ENCODE measurements at places on chromosomes 13 and 19.
A peak's percentile ranks its signal among the peaks of the same experiment; 100 is the strongest.

DNA sequence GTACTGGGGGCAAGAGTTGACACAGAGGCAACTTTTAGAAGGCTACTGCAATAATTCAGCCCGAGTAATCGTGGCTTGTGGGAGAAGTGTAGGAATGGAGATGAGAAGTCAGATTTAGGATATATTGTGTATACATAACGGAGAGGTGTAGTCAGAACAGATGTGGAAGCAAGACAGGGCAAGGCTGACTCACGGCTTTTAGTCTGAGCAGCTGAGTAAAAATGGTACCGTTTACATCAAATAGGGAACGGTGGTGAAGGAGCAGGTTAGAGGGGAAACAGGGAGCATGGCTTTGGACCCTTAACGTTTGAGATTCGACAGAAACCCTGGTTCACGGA is 796 bp upstream of the LSM14A start:
- DNase-seq: peak; percentile 38

- DNase-seq: no peak
These were observed 146.2 kb downstream of the ABCC4 start for GRCh38 chr13:95155093-95155492.

DNA sequence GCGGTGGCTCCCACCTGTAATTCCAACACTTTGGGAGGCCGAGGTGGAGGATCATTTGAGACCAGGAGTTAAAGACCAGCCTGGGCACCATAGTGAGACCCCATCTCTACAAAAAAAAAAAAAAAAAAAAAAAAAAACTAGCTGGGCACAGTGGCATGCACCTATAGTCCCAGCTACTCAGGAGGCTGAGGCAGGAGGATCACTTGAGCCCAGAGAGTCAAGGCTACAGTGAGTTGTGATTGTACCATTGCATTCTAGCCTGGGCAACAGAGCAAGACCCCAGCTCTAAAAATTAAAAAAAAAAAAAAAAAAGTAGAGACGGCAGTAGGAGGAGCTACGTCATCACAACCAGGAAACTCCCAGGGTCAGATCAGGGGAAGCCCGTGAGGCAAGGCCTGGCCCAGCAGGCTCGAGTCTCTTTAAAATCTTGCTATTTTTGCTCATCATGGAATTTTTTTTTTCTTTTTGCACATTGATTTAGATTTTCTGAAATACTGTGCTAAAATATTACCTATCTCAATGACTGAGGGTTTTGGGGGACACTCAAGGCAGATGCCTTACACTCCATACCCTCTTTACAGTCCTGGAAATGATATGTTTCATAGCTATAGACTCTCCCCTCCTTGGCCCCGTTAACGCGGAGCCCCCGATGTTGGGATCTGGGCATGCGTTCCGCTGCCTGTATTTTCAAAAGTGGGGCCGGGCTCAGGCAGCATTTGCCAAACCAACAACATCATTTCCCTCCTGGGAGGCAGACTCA is 44.4 kb upstream of the USE1 start:
- DNase-seq: no peak

DNA sequence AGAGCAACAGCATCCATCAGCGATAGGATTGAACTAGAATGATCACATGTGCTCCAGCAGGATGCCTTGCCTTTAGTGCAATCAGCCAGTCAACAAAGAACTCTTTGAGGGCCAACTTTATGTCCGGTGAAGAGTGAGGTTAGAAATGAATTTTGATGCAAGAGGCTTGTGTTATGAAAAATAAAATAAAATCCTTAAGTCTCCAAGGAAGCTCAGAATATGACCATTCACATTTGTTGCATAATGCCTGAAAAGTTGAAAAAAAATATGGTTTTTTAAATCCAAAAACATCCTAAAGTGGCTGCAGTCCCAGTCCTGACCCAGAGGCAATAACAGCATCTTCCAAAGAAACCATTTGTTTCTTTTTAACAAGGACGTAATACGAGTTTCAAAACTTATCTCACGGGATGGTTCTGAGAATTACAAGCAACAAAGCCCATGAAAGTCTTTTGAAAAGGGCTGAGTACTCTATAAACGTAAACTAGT is 61.3 kb downstream of the DCLK1 start:
- peak; percentile 30 for DNase-seq

DNA sequence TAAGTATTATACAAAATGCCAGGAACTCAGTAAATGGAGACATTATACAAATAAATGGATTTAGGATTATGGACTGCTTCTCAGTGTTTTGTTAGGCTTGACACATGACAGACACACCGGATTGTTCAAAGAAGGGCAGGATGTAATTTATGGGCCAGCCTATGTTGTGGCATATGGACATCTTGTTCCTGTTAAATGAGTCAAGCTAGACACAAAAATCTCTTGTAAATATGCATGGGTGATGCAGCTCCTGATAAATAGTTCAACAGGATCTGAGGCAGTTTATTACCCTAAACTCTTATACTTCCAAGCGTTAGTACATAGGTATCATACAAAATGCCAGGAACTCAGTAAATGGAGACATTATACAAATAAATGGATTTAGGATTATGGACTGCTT is 502.3 kb downstream of the TBC1D4 start:
- DNase-seq: no peak

DNA sequence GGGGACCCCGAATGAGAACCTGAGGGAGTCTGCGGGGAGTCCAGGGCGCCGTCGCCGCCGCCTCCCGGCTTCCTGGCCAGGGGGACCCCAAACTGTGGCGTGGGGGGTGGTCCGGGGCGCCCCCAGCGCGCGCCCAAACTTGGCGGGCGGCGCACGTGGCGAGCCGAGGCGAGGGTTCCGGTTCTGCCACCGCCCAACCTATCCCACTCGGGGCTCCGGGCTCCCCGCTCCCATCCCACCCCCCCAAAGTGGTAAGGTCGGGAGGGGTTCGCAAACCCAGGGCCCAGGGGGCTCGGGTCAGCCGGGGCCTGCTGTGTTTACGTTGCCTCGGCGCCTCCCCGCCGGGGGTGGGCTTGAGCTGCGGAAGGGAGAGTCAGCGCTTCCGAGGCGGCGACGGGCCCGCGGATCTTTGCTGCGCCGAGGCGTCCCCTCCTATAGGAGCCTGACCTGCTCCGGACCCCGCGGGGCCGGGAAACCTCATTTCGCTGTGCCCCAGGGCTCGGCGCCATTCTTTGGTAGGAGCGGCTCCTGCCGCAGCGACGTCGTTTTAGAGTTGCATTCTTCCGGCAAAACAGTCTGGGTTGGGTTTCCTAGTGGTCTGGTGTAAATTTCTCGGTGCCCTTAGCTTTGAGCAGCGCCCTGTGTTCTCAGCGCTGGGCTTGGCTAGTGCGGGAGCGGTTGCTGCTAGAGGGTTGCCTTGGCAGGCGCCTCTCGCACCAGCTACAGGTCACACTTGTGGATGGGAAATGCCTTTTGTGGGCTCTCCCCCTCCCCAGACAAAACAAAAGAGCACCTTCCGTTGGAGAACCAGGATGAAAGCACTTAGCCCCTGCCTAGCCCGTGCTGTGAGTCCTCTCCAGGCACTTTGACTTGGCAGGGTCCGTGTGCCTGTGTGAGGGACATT is 1.2 kb downstream of the DAZAP1 start:
- DNase-seq: no peak

- peak; percentile 7 for DNase-seq
These were observed 7.4 kb upstream of the SLITRK6 start for GRCh38 chr13:85806553-85807175.

- no peak for DNase-seq
These were observed 5.4 kb downstream of the MADCAM1 start for GRCh38 chr19:501646-502045.

- DNase-seq: no peak
These were observed 18.8 kb downstream of the HIPK4 start for GRCh38 chr19:40370997-40371801.

- DNase-seq: peak; percentile 89
These were observed 582 bp upstream of the PTPRH start for GRCh38 chr19:55209693-55210472.

DNA sequence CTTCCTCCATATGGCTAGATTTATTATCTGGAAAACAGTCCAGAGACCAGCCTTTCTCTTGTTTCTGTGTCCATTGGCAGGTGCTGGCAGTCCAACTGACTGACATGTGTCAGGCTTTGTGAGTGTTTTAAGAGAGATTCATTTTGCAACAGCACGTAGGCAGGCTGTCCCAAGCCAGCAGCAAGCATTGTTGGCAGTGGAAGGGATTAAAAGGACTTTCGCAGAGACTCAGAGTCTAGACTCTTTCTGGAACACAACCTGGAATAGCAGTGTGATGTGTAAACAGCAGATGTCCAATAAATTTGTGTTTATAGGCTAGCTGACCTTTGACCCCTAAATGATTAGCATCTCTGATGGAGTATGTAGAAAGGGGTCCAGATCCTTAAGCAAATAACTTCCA is 222.2 kb upstream of the SERP2 start:
- DNase-seq: no peak

GRCh38 chr13:44293374-44293773 is 80.2 kb upstream of the SERP2 start:
- DNase-seq: no peak

GRCh38 chr13:36347531-36348210 is 1.5 kb upstream of the SPART start:
- no peak for DNase-seq

GRCh38 chr13:34256236-34256635 is 438.3 kb downstream of the RFC3 start:
- DNase-seq: no peak

- no peak for DNase-seq
These were observed 132.5 kb downstream of the NALCN start for GRCh38 chr13:101283782-101284181.

DNA sequence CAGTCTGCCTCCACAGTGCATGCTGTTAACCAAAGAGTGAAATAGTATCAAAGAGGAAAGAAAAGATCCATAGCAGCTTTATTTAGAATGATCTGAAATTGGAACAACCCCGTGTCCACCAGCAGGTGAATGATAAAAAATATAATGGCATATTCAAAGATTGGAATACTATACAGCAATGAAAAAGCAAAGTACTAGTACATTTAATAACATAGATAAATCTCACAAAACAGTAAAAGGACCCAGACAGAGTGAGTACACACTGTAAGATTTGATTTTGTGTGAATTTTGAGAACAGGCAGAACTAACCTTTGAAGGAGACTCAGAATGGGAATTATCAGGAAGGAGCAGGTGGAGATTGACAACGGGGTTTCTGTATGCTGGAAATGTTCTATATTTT is 837 bp upstream of the CD209 start:
- DNase-seq: no peak

DNA sequence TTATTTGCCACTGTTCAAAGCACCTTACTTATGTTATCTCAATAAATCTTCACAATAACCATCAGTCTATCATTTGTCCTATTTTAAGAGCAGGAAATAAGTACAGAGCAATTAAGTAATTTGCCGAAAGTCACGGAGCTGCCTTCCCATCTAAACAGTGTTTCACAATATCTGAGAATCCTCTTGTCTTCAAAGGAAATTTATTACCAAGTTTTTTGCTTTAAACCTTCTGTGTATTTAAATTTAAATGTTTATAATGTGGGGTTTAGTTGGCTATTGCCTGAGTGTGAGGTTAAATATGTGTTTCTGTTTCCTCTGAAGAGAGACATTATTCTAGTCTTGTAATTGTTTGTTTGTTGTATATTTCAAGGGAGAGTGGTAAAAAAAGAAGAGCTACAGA is 633.1 kb downstream of the EFNB2 start:
- no peak for DNase-seq

- no peak for DNase-seq
These were observed 634 bp upstream of the DIAPH3 start for GRCh38 chr13:60164234-60164889.

DNA sequence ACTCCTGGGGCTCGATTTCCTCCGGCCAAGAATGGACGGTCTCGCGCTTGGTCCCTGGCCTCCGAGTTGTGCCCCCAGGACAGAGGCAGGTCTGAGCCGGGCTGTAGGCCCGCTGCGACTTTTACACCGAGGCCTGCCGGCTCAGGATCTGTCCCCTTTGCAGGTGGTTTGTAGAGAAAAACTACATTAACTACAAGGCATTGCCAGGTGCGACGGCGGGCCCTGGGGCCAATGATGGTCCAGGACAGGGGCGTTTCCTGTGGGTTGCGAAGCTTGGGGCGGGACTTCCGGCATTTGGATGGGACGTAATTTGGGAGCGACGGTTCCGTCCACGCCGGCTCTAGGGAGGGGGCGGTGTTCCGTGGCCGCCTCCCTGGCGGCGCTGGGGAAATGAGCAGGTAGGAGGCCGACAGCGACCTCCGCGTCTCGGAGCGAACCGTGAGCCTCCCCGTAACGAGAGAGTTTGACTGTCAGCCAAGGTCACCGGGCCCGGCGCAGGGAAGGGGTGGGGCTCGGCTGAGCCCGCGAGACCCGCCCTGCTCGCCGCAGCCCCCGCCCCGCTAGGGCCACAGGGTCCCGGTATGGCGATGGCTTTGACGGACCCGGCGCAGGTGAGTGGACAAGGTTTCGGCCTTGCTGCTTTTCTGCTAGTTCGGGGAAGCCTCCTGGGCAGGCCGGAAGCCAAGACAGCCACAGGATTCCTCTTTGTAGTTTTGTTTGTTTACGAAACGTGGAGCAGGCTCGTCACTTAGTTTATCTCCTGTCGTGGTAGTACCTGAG is at the start of gene ZNF805:
ZNF805 (plus strand) TSS at position 322 of the 780 bp plus-strand sequence; CDS start at position 582, 260 bp downstream.
- DNase-seq: peak; percentile 83

DNA sequence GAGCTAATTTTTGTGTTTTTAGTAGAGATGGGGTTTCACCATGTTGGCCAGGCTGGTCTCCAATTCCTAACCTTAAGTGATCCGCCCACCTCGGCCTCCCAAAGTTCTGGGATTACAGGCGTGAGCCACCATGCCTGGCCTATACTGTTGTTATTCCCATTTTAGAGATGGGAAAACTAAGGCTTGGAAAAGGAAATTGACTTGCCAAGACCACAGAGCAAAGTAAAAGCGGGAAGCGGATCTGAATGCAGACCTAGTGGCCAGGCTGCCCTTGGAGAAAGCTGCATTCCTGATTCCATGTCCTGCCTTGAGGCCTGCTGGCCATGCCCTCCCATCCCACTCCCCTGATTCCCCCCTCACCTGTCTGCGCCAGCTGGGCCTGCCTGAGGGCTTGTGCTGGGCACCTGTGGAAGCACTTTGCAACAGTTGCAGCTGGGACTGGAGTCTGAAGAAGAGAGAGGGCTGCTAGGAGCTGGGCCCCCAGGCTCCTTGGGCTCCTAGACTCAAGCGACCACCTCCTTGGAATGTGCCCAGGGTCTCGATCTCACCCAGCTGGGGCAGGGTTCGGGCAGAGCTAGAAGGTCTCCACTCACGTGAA is 5.7 kb downstream of the PALM3 start:
- no peak for DNase-seq

DNA sequence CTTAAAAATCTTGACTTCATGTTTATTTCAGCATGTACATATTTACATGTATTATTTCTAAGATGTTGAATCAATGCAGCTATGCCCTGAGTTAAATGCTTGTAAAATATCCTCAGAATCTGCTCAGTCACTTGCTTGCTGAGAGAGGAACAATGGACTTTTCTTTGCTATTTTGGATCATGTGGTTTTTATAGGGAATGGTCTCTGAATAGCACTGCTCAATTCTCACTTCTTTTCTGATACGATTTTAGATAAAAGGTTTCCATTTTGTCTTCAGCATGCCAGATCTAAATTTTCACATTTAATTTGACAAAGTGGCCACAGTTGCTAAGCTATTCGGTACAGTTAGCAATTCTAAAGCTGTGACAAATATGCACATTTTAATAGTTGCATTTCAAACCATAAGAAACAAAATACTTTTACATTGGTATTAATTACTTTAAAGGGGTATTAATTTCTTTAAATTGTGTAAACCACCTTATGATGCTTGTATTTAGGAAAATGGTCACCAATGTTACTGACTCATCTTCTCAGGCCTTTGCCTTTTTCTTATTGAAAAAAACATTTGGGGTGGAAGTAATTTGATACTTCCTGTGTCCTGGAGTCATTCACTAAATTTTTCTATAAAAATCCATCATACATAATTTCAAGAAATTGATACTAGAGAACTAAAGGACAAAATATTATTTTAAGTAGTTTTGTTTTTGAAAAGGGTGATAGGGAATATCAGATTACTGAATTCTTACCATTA is 113.5 kb downstream of the MYO16 start:
- no peak for DNase-seq

Measured in GM04504 (cell line).